Thoracic aorta (tissue), 2 donors: ENCODE measurements at places on chromosomes 4 and X. TPM values are rescaled to one million over a fixed set of nuclear protein-coding genes. Genes with fewer than 3 reads are reported as not detected.

The ANTXR2 gene
- total RNA-seq: 48.3 TPM

DNA sequence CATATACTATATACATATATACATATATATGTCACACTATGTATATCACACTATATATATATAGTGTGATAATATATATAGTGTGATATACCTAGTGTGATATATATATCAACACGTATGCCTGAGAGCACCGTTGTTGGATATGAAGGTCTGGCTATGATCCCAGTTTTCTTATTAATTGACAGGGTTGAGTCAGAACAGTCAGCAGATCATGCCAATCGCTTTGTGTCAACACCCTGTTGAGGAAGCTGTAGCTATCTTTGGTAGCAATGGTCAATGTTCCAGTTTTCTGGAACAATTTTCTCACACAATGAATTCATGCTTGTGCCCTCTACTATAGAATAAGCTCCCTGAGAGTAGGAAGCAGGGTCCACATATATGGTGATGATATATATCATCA, 496.0 kb upstream of the AGA start:
- no peak for DNase-seq

The SLC38A5 gene
- 3.4 TPM for total RNA-seq

The CD40LG gene
- not detected for total RNA-seq

GRCh38 chr4:110172972-110173371, 25.4 kb downstream of the ELOVL6 start:
- DNase-seq: no peak

DNA sequence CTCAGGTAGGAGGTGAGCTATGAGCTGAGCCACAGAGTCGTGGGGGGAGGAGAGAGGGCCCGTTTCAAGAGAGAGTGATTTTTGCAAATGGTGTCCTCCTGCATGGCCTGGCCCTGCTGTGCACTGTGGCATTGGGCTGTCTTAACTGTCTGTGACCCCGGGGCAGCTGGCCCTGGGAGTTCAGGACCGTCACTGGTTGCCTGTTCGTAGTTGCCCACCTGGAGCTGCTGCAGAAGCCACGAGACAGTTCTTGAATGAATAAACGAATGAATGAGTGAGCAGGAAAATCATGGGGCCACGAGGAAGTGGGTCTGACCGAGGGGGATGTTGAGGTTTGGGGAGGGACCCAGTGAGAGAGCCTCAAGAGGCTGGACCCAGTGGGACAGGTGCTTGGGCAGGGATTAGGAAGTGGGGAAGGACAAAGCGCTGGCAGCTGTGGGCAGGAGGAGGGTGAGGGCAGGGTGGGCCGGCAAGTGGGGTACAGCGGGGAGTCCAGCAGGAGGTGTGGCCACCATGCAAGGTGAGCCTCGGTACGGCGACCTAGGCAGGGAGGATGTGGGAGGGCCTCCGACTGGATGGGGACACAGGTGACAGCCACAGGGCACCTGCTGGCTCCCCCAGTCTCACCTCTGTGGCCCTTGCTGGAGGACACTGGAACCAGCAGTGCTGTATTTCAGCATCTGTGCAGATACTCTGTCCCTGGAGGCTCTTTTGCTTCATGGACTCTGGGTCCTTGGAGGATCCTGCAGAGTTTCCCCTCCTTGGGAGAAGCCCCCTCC, 10.2 kb downstream of the RGS12 start:
- no peak for DNase-seq
